Cardiac fibroblast (primary cell): ENCODE measurements at places on chromosomes 12 and 14.

DNA sequence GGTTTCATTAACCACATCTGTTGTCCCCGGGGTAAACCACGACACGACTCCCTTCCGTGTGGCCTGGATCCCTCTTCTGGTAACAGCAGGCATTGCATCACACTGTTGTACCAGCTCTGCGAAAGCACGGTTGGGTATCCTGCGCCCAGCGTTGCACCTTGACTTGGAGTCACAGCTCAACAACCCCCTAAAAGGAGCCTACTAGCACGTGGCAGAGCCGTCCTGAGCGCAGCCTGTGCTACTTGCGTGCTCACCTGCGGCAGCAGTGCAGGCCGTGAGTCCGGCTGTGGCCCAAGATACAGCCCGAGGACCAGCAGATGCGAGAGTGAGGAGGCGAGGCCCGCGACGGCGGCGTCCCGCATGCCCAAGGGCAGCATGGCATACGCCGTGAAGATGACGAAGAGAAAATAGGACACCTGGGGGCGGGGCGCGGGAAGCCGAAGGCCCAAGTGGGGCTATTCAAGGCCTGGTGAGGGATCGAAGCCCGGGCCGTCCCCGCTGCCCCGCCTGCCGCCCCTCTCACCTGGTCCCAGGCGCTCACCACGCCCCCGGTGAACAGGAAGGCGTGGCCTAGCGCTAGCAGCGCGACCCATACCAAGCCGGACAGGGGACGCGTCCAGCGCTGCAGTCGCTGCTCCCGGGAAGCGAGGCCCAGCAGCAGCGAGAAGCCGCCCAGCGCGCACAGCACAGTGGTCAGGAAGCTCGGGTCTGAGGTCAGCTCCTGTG, 2.4 kb downstream of the ADCY4 start:
- peak; percentile 62 for DNase-seq

GRCh38 chr12:96015672-96016071, 19.5 kb upstream of the HAL start:
- DNase-seq: peak; percentile 52

GRCh38 chr12:6443361-6443983, 1.3 kb upstream of the CD27 start:
- no peak for DNase-seq

- DNase-seq: peak; percentile 92
Observed at GRCh38 chr12:124411281-124411878, 116.5 kb downstream of the RFLNA start.

DNA sequence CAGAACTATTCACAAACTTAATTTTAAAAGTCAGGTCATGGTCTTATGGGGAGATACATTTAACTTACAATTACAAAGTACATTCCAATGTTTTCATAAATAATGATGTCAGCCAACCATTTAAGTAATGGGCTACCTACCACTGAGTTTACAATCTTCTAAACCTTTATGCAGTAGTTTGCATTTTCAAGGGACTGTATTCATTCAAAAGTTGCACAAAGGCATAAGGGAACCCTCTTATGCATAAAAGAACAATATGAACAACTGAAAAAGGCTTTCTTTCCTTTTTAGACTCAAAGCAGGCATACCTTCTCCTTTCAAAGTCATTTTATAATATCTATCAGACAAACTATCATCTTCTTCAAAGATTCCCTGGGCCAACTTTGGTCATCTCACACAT, 230.2 kb downstream of the SLC2A13 start:
- DNase-seq: no peak

DNA sequence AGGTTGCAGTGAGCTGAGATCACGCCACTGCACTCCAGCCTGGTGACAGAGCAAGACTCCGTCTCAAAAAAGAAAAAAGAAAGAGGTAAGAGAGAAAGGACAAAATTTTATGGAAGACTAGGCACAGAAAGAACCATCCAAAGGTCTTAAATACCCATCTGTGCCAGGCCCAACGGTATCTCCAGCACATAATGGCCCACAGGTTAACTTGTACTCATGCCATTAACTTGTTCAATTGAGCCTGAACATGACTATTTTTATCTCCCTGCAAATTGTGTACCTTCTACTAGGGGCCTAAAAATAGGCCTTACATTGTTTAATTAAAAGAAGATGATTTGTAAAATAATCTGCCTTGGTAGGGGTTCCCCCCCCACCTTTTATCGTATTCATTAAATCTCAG, 80.2 kb downstream of the RIC8B start:
- no peak for DNase-seq

GRCh38 chr12:11823043-11823442, 173.6 kb downstream of the ETV6 start:
- DNase-seq: peak; percentile 85
